ENCODE measurements at places on chromosomes 11 and 22. TPM values are rescaled to one million over a fixed set of nuclear protein-coding genes. Genes with fewer than 3 reads are reported as not detected.

Gene TMEM25
- total RNA-seq: 0.24 TPM

Gene DTX4
- total RNA-seq: 0.21 TPM

Gene TRIM68
- 10.3 TPM for total RNA-seq

Gene MIAT
- total RNA-seq: 1.9 TPM

Gene LRRC56
- not detected for total RNA-seq

Gene OR4X1
- total RNA-seq: not detected

Gene KRTAP5-10
- not detected for total RNA-seq

Gene DEFB131B
- not detected for total RNA-seq

- peak; percentile 56 for DNase-seq
These were observed at the start of gene SLC25A22 for GRCh38 chr11:798093-798713. SLC25A22 (minus strand) TSS chr11:798281; CDS start chr11:795006, 3,275 bp downstream.

- peak; percentile 61 for DNase-seq
These were observed at the start of gene MYEOV for GRCh38 chr11:69293819-69294505. MYEOV (plus strand) TSS chr11:69294155; CDS start chr11:69295355, 1,200 bp downstream.

- DNase-seq: no peak
These were observed 7.4 kb downstream of the OTOG start for GRCh38 chr11:17554487-17554886.

DNA sequence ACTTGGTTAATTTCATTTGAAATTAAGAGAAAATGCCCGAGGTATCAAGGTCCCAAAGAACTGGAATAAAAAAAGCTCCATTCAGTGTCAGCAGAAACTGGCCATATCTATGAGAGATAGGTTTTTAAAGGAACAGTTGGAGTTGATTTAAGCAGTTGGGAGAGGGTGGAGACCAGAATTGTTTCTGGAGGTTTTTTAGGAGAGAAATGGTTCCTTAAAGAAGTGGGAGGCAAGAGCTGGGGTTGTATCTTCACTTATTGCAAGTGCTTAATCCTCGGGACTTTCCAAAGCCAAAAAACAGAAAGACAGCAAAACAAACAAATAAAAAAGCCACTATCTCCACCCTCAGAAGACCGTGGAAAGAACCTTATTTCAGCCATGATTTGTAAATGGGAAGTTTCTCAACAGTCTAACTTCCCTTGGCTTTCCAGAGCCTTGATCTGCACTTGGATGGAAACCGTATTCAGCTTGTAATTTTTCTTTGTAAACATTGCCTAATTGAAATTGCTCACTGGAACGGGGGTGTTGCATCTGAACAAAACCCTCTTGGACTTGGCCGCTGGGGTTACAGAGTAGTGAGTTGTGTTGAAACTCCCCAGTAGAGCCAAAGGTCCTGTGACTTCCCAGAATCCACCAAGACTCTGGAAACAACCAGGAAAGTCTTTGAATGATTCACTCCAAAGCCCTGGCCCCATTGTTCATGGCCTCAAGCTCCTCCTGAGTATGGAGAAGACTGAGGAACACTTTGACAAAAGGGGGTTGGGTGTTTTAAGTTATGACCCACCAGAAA, 115.6 kb downstream of the SLC1A2 start:
- DNase-seq: no peak

DNA sequence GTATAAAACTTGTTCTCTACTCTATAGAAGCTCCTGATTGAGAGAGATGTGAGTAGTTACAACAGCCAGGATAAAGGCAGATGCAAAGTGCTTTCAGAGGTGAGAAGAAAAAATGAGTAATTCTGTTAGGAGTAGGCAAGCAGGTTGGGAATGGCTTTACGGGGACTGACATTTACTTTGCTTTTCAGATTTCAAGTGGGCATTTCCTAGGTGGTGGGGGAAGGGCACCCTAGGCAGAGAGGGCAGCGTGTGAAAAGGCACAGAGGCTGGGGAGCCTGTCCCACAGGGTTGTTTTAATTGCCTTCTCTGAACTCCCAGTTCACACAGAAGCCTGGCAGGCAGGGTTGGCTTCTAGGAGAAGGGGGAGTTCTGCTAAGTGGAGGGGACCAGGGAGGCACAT, 106.5 kb downstream of the NAV2 start:
- DNase-seq: no peak

DNA sequence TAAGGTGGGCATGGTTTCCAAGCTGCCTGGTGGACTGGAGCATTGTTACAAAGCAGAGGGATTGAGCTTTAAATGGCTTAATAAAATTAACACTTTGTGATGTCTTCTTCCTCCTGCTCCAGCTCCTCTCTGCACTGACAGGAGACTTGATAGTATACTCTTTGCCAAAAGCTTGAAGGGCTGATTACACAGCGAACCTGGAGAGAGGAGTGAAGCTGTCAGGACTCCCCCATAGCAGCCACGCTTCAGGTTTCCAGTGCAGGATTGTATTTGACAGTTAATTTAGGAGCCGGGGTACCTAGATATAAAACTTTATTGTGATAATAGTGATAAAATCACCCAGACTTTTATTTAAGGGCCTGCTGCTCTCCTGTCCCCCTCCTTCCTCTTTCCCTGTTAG, 50.0 kb downstream of the TRIM44 start:
- no peak for DNase-seq

- DNase-seq: peak; percentile 81
These were observed 723 bp upstream of the CD82 start for GRCh38 chr11:44564670-44565210.

GRCh38 chr11:77083566-77084245, 16.9 kb downstream of the CAPN5 start:
- DNase-seq: no peak

DNA sequence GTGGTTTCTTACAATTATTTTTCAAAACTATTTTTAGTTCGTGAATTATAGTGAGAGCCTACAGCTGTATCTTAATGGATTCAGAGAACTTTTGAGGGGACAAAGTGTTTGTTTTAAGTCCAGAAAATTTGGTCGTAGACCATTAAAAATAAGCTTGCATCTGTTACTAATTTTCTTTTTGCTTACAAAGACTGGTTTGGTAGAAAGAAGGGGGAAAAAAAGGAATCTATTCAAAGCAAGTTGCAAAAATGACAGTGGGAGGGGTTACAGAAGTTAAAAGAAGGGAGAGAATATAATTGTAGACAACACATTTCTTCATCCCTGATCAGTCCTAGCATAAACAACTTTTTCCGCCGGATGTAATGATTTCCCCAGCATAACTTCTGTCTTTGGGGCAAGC, 72.1 kb downstream of the AMOTL1 start:
- DNase-seq: no peak

GRCh38 chr22:39469681-39470450, 13.1 kb downstream of the MGAT3 start:
- DNase-seq: no peak

GRCh38 chr11:93653080-93653479, 8.4 kb upstream of the CEP295 start:
- DNase-seq: no peak

- no peak for DNase-seq
These were observed 15.2 kb upstream of the MS4A4E start for GRCh38 chr11:60257956-60258722.

- no peak for DNase-seq
These were observed 11.5 kb upstream of the KCTD14 start for GRCh38 chr11:78034623-78035022.

All from A172 (cell line).